NCI-H446 (cell line): ENCODE measurements at places on chromosomes 5 and 9.
A peak's percentile ranks its signal among the peaks of the same experiment; 100 is the strongest.

DNA sequence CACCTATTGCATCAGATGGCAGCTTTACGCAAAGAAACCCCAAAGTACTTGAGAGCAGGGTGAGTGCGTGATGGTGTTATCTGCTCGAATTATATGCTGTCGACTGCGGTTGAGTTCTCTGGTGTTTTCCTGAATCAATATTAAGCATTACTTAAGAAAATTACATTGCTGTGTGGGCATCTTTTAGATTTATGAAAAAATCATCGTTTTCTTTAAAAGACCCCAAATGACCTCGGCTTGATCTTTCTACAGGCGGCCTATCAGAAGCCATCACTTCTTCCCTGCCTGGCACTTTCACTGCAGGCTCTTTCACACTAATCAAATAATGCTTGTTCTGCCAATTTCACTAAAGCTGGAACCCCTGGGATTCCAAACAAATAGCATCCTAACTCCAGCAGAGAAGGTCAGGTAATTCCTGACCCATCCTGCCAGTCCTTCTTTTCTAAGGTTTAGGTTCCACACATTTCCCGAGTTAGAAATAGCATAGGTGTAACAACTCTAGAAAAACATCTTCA lies 1.7 kb downstream of the UBE2QL1 start:
- DNase-seq: no peak

- no peak for DNase-seq
Measured at GRCh38 chr5:11046160-11046559, 285.1 kb upstream of the DAP start.

- no peak for DNase-seq
Measured at GRCh38 chr9:119758241-119758640, 389.0 kb upstream of the BRINP1 start.

DNA sequence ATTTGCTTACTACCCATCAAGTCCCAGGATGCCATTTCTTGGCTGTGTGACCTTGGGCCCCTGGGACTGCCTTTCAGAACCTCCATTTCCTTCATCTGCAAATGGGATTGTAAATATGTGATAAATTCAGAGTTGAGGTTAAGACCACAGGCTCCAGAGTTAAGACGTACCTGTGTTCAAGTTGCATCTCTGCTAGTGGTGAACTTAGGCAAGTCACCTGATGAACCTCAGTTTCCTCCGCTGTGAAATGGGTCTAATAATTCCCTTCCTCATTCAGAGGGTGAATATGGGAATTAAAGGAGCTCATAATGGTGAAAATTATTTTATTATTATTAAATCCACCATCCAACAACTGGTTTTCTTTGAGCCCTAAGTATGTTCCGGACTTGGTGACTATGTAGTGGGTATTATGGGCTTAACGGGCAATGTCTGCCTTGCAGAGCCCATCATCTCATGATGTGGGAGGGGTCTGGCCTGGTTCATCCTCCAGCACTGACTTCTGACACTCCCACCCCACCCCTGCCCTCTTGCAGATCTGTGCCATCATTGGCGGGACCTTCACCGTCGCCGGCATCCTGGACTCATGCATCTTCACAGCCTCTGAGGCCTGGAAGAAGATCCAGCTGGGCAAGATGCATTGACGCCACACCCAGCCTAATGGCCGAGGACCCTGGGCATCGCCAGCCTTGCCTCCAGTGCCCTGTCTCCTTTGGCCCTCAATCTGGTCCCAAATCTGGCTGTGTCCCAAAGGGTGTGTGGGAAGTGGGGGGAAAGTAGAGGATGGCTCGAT lies 8.9 kb upstream of the RPL26L1 start:
- DNase-seq: no peak

- no peak for DNase-seq
Measured at GRCh38 chr9:79026316-79026715, 545.4 kb upstream of the TLE4 start.

DNA sequence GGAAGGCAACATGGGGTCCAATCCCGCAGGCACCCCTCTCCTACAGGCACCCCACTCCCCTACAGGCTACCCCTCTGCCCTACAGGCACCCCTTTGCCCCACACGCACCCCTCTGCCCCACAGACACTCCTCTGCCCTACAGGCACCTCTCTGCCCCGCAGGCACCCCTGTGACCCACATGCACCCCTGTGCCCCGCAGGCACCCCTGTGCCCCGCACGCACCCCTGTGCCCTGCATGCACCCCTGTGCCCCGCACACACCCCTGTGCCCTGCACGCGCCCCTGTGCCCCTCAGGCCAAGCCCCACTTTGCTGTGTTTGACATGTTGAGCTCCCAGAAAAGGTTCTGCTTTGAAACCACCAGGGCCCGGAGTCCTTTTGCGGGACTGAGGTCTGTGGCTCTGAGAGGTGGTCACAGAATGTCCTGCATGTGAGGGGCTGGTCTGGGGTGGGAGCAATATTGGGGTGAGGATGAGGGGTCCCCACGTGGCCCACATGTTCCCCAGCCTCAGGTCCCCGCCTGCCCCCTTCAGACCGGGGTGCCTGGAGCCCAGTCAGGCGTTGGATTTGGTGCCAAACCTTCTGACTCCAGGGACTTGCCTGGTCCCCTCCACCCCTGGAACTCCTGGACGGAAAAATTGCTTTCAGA lies 616 bp upstream of the QRFP start:
- no peak for DNase-seq

DNA sequence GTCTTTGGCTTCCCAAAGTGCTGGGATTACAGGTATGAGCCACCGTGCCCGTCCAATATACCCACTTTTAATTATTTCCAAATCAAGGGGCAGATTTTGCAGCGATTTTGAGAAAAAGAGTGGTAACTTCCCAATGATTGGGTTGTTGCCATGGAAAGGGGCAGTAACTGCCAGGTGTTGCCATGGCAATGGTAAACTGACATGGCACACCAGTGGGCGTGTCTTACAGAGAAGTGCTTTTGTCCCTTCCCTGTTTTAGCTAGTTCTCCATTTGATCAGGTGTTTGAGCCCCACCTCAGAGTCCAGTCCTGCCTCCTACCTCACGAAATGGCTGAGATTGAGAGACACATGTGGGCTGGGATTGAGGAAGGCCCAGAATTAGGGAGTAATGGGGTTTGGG lies 86.3 kb upstream of the IER5L start:
- no peak for DNase-seq

DNA sequence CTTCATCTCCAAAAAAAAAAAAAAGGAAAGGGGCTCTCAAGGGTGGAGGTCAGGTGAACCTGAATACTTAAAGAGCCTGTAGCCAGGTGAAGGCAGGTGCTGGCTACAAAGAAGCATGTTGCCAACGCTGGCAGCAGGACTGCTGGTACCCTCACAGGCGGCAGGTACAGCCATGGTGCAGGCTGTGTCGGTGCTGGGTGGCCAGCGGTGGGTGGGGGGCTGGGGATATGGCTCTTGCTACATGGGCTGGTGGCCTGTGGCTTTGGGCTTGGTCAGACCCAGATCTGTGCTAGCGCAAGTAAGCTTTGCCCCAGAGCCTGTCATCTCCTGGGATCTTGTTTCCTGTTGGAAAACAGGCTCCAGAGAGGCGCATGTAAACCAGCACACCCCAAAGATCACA lies 86.3 kb upstream of the PHYKPL start:
- DNase-seq: no peak

- no peak for DNase-seq
Measured at GRCh38 chr9:89748021-89748670, 143.3 kb downstream of the GADD45G start.

DNA sequence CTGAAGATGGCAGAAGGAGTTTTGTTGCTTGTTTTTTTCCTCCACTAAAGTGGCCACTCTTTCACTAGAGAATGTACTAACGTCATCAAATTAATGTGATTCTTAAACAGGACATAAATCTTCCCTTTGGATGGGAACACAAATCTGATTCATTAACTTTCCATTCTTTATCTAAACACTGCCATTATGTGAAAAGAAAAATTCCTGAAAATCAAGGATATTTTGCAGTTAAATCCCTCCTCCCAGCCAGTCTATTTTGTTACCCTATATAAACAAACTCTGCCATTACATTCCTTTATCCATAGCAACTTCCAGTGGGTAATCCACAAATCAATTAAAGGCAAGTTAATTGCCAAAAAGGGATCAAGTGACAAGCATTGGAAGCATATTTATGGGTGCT lies 546.5 kb downstream of the PDE4D start:
- DNase-seq: no peak

GRCh38 chr5:174547814-174548213 lies 176.6 kb upstream of the MSX2 start:
- no peak for DNase-seq

DNA sequence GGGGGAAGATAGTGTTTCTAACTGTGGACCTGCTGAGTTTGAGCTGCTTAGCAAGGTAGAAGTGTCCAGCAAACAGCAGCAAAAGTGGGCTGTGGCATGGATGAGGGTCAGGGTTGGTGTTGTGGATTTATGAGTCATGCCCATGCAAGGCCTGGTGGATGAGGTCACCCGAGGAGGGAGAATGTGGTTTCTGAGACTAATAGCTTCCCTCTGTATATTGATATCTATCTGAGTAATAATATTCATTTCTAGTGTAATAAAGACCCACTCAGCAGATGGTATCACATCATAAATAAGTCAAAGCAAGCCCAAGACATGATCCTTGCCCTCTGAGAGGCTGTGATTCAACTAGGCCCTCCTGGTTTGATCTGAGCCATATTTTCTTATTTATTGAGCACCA lies 597.8 kb upstream of the CLINT1 start:
- DNase-seq: no peak

GRCh38 chr9:94157050-94157801 lies 73.0 kb downstream of the PTPDC1 start:
- peak; percentile 5 for DNase-seq

GRCh38 chr9:19320495-19320894 lies 59.5 kb downstream of the RPS6 start:
- DNase-seq: no peak

DNA sequence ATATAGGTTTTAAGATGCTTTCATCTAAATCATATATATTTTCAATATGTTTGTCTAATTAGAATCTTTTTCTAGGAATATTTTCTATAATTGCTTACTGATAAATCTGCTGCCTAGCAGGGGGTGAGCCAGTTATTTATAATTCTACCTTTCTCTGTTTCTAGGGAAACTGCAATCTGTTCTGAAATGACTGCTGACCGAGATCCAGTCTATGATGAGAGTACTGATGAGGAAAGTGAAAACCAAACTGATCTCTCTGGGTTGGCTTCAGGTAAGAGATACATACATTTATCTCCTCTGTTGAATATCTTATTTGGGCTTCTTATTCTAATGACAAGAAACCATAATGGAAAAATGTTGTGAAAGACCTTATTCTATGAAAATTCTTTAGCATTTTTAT lies 127.3 kb downstream of the XRCC4 start:
- DNase-seq: no peak

DNA sequence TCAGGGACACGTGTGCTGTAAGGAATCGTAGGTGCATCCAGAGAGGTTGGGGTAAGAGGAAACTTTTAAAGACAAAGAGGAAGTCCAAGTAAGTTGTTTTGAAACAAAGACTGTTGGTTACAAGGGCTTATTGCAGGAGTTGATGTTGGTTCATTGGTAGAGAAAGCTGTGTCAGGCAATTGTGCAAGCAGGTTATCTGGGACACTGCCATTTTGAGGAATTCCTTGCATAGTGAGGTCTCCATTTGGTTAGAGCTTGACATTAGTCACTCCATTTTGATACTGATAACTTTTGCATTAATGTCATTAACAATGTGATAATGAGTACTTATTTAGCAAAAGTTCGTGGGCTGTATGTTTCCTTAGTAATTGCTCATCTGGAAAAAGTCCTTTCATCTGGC lies 24.9 kb downstream of the CNOT6 start:
- DNase-seq: no peak

DNA sequence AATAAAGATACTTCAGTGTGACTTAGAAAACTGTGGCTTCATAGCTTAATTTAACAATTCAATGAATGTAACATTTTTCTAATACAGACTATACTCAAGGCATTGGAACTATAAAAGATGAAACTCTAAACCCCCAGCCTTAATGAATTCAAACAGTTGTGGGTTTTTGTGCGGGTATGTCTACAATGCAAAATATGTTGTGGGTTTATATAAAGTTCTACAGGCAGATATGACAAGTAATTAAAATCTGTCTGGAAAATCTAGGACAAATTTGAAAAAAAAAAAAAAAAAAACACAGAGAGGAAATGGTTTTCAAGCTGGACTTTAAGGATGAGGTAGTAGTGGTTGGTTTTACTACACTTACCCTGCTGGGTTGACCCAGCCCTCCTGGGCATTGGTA lies 467.5 kb upstream of the TLE4 start:
- DNase-seq: no peak

GRCh38 chr9:134983074-134983473 lies 65.4 kb upstream of the FCN1 start:
- DNase-seq: no peak
